Fibroblast of skin of right biceps (primary cell): ENCODE measurements at places on chromosomes 16 and 17.
A peak's percentile ranks its signal among the peaks of the same experiment; 100 is the strongest.

DNA sequence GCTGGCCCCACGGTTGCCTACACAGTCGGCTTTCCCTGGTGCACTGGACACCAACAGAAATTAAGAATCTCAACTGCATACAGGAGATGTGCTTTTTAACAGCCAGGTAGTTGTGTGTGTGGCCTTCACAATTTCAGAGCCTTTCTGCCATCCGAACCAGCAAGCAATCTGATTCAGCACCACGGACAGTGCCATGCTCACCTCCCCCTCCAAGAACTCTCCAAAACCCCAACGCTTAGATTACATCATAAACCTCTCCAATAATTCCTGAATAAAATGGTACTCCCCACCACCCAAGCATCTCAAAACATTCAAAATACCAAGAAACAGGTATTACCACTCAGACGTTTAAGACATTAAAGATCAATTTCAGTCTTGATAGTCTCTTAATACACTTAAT, 31.8 kb downstream of the USP7 start:
- peak; percentile 60 for DNase-seq

GRCh38 chr17:38703742-38704605, 1.1 kb upstream of the MLLT6 start:
- no peak for DNase-seq

DNA sequence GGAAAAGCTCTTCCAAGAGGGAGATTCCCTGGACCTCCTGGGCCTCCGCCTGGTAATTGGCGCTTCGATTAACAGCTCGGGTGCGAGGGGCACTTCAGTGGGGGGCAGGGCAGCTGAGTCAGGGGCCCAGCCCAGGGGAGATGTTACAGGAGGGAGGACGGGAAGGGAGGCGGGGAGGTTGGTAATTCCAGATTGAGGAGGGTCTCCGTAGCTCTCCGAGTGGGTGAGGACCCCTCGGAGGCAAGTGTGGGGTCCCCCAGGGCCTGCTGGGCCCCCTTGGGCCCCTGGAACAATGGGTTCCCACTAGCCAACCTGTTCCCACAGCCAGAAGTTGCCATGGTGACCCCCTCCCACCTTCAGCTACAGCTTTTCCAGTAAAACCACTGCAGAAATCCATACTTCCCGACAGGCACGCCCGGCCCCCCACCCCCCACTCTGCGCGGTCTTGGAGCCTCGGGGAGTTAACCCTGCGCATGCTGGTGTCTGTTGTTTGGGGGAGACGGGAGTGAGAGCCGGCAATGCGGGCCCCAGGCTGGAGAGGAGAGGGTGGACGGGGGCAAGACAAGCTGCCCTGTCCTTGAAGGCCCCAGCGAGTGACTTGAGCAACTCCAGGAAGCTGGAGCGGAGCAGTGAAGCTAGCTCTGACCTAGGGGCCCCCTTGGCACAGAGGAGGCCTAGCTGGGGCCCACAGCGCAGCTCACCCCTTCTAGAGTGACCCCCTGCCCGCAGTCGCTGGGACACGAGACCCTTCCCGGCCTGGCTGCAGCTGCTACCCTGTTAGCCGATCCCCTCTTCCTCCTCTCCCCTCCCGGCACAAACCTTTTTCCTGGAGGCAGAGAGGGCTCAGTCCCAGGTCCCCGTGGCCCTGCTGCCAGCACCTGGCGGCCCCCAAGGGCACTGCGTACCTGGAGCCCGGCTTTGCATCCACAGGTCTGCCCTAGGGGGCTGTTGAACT, 37.8 kb downstream of the TMEM235 start:
- peak; percentile 88 for DNase-seq

GRCh38 chr17:336110-337021, 16.2 kb downstream of the RPH3AL start:
- DNase-seq: peak; percentile 13

DNA sequence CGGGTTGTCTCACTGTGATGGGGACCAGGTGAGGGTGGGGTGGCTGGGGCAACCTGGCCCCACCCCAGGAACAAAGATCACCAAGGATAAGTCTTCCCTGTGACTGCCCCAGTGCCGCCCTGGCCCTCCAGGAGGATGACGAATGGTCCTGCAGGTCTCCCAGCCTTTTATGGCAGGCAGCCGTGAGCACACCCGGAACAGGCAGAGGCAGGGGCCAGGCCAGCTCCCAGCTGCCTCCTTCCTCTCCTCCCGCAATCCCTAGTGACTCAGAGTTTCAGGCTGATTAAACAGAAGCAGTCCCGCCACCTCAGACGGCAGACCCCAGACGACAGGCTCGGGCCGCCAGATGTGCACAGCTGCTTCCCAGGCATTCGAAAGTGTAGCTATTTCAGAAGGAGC, 13.3 kb downstream of the JUP start:
- peak; percentile 80 for DNase-seq

GRCh38 chr16:56203052-56203451, 11.8 kb downstream of the GNAO1 start:
- DNase-seq: peak; percentile 23

- DNase-seq: peak; percentile 36
Measured at GRCh38 chr16:11361701-11362451, 16.6 kb downstream of the RMI2 start.

- DNase-seq: no peak
Measured at GRCh38 chr16:50384500-50385135, 15.8 kb upstream of the BRD7 start.

DNA sequence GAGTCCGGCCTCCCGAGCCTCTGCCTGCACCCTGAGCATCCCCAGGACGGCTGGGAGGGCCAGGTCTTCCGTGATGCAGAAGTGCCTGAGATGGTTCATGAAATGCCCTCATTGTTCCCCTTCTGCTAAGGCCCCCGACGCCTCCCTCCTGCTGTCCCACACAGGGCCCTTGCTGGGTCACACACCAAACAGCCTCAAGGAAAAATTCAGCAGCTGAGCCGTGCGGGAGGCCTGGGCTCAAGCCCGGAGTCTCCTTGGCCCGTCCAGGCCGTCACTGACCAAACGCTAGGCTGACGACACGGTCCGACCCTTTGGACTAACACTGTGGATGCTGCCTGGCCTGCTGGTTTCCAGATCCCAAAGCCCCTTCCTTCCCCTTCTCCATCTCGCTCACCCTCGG, 90.2 kb downstream of the RTN4RL1 start:
- DNase-seq: no peak

DNA sequence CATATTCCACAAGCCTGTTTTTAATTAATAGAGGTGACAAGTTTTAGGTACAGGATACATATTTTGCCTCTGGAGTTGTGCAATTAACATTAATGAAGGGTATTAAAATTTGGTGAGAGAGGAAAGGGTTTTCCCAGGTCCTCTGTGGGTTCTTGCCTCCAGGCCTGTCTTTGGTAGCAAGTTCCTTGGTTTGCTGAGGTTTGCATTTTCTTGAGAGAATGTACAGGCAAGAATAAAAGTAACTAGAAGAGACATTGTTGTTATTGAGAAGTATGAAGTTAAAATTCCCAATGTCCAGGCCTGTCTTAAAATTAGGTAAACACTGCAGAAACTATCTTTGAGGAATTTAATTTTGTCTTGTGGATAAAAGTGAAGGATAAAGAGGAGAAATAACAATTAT, 316.9 kb downstream of the WWOX start:
- DNase-seq: no peak

DNA sequence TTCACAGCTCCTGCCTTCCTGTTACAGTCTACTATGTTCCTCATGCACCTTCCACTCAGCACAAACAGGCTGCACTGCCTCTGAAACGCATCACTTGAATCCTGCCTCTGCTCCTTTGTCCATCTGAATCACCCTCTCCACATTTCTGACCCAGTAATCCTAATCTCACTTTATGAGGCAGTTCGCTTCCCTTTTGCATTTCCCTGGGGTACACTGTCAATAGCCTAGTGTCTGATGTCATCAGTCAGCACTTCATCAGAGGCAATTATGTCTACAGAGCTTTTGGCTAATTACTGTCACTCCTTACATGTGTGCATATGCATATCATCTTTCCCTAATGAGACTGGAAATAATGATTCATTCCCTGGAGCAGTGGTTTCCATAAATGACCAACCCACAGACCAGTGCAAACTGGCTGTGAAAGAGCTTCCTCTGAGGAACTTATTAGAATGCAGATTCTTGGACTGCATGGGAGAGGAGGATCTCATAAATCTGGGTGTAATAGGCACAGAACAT, 23.6 kb downstream of the CA4 start:
- DNase-seq: peak; percentile 70

- peak; percentile 57 for DNase-seq
Measured at GRCh38 chr17:75238684-75239191, 22.7 kb downstream of the GGA3 start.

DNA sequence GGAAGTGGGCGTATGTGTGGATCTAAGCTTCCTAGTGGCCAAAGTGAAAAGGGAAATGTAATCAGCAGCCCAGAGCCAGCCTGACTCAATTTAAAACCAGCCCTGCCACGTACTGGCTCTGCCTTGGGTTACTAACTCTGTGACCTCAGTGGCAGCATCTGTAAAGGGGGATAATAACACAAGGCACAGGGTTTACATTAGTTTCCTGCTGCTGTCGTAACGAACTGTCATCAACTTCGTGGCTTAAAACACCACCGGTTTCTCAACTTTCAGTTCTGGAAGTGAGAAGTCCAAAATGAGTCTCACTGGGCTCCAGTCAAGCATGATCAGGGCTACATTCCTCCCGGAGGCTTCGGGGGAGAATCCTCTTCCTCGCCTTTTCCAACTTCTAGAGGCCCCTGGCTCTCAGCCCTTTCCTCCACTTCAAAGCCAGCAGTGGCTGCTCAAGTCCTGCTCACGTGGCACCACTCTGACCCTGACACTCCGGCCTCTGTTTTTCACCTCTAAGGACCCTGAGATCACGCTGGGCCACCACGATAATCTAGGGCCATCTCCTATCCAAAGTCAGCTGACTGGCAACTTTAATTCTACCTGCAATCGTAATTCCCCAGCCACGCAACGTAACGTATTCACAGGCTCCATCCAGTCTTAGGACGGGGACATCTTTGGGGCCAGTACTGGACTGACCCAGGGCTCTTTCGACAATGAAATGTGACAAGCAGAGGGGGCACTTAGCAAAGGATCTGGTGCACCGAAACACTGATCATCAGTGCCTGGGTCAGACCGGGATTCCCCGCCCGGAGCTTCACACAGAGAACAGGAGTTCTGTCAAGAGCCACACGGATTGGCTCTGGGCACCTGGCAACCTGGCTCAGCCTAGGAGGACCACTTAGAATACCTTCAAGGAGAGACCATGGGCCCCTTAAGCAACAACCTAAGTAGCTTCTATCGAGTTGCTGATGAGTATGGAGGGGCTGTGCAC, 14.5 kb downstream of the TMC6 start:
- DNase-seq: peak; percentile 6

GRCh38 chr16:21723532-21723931, 59.8 kb downstream of the OTOA start:
- DNase-seq: no peak

- DNase-seq: peak; percentile 65
Measured at GRCh38 chr17:82859431-82860403, 19.9 kb upstream of the ZNF750 start.

- no peak for DNase-seq
Measured at GRCh38 chr17:19415806-19416775, 5.1 kb downstream of the RNF112 start.

DNA sequence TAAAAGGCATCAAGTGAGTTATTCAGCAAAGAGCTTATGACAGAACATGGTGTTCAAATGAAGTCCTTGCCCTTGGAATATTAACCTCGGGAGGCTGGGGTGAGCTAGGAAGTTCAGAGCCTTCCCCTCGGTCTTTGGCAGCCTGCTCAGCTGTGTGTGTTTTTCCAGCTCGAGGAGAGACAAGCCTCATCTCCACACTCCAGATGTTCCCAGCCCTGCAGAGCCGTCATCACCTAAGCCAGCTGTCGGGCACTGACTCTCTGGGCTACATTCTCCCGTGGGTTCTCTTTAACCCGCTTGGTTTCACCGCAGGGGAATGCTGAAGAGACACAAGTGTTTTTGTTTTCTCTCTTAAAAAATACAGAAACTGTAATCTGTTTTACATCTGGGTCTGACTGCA, 47.1 kb downstream of the IRX3 start:
- DNase-seq: no peak

- no peak for DNase-seq
Measured at GRCh38 chr16:79320956-79321355, 279.6 kb downstream of the MAF start.

DNA sequence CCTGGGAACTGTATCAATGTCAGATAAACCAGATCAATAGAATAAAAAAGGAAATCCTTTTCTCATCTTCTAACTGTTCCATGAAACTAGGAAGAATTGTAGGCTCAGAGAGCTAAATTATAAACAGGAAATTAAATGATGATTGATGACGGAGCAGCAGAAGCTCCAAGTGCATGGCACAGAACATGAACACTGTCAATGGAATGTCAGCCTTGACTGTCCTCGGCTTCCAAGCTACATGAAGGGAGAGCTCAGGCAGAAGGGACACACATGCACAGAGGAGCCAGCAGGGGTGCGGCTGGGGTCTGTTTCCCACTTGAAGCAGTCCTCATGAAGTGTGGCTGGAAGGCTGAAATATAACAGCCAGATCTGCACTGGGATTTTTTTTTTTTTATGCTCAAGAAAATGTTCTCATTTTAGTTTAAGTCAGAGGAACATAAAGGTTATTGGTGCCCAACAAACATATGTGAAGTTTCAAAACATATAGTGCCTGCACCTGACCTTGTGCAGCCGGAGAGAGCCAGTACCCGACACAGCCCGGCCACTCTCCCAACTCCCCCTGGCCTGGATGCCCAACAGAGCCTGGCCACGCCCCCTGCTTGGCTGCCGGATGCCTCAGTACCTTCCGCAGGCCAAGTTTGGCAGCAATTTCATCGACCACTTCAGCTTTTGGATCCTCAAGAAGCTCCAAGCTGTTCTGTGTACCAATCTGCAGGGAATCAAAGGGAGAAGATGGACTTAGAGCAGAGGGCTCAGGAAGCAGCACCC, 37.0 kb downstream of the NPLOC4 start:
- peak; percentile 90 for DNase-seq

DNA sequence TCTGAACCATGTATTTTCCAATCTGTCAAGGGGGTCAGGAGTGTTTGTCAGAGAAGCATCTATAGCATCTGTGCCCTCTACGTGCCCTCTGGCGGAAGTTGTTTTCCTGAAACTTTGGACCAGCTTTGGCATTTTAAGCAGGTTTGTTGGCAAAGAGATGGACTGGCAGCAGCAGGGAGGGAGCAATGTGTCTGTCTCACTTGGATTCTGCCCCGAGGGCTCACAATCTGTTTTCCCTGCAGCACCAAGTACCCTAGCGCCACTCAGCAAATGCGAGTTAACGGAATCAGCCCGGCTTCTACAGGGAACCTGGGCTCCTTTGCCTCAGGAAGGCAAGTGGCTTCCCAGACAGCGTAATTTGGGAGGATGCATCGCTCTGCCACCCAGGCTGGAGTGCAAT, 17.4 kb downstream of the DUSP14 start:
- no peak for DNase-seq

- DNase-seq: peak; percentile 53
Measured at GRCh38 chr17:62704381-62704971, 77.0 kb downstream of the MRC2 start.

GRCh38 chr16:4087099-4087885, 28.9 kb downstream of the ADCY9 start:
- DNase-seq: no peak

GRCh38 chr17:1710807-1711553, 803 bp upstream of the TLCD2 start:
- DNase-seq: peak; percentile 38

GRCh38 chr17:47618410-47618809, 31.3 kb upstream of the KPNB1 start:
- no peak for DNase-seq
